ENCODE measurements at places on chromosomes 3 and 15.

GRCh38 chr15:90956274-90957030 is 1.8 kb downstream of the RCCD1 start:
- DNase-seq = peak; percentile 86

- DNase-seq = peak; percentile 73
These were observed 1.0 kb downstream of the SPTBN5 start for GRCh38 chr15:41892621-41893421.

GRCh38 chr3:165195241-165195639 is 944 bp downstream of the SLITRK3 start:
- no peak for DNase-seq

- DNase-seq = no peak
These were observed 22.4 kb downstream of the LRRK1 start for GRCh38 chr15:100941536-100941935.

DNA sequence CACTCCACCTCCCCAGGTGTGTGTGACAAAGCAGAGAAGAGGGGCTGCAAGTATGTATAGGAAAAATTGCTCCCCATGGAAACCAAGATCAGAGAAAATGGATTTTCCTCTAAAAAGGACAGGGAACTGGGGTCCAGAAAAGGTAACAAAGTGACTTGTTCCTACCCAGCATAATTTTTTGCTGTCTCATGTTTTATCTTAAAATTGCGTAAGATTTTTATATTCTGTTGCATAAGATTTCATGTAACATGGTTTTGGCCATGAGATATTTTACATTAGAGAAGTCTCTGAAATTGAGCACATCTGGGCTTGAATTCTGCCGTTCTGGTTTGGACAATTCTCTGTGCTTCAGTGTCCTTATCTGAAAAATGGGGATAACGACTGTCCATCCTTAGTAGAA is 335.7 kb upstream of the RORA start:
- no peak for DNase-seq

GRCh38 chr3:130459944-130460343 is 57.0 kb upstream of the COL6A6 start:
- no peak for DNase-seq

DNA sequence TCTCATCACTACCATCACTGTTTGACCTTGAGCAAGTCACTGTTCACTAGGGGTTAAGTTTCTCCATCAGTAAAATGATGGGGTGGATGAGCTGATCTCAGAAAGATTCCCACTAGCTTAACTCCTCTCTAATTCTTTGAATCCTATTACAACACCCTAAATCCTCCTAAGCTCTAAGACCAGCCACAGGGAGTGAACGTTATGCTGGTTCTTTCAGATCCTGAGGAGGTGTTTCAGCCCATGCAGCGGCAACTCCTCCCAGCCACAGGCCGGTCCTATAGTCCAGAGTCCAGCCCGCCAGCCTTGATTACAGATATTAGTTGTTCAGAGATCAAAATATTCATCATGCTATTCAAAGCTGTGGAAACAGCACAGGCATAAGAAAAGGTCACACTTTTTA is 15.1 kb downstream of the MB21D2 start:
- no peak for DNase-seq

DNA sequence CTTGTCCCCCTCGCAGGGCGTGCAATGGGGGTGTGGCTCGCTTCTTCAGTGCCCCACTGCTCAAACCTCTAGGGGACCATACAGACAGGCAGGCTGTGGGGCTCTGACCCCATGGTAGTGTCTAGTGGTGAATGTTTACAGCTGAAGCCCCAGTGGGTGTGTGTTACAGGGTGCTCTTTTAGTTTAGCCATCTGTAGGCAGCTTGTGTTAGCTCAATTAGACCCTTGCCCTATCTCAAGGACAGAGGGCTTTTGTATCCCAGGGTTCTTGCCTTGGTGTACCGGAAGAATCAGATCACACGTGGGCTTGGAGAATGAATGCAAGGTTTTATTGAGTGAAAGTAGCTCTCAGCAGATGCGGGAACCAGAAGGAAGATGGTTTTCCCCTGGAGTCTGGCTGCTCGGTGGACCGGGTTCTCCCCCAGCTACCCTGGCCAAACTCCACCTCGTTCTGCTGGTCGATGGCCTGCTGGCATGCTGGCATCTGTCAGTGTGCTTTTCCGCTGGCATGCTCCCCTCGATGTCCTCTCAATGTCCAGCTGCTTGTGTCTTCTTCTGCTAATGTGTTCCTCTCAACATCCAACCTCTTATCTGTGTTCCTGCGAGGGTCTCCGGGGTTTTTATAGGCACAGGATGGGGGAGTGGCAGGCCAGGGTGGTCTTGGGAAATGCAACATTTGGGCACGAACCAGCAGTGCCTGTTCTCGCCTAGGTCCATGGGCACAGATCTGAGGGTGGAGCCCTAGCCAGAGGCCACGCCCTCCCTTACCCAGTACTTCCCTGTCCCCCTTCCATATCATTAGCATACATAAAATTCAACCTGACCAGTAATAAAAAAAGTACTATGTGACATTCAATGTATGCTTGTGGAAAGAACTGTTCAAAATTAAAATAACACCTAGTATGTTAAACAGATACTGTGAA is 6.6 kb downstream of the SPCS1 start:
- DNase-seq = no peak

GRCh38 chr3:15654891-15655290 is 53.3 kb downstream of the BTD start:
- no peak for DNase-seq

- no peak for DNase-seq
These were observed 9.0 kb downstream of the TTC14 start for GRCh38 chr3:180611006-180611405.

DNA sequence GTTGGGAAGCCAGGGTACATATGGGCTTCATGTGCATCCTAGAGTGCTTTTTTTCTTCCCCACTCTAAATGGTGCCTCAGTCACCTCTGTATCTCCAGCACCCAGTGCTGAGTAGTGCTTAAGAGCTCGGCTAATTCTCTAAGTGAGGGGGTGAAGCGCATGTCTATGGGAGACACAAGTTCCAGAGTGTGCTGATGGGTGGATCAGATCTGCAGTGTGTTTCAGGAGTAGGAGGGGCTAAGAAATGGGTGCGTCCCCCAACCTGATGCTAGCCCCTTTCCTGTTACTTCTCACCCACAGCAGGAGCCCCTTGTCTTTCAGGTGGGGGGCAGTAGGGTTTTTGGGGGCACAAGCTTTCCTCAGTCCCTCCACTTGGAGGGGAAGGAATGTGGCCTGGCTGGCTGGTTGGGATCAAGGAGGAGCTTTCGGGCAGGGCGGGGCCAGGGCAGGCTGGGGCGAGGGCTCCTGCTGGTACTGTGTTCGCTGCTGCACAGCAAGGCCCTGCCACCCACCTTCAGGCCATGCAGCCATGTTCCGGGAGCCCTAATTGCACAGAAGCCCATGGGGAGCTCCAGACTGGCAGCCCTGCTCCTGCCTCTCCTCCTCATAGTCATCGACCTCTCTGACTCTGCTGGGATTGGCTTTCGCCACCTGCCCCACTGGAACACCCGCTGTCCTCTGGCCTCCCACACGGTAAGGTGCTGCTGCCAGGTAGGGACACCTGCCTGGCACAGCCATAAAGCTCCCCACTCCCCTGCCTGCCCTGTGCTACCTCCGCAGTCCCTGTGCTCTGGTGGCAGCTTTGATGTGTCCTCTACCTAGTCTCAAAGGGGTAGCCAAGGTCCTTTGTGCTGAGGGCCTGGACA is at the start of gene IL17RE:
IL17RE (plus strand) TSS at position 477 of the 866 bp plus-strand sequence; CDS start at position 562, 85 bp downstream.
- DNase-seq = peak; percentile 61

- DNase-seq = no peak
These were observed 367.4 kb downstream of the ZBBX start for GRCh38 chr3:167012691-167013090.

DNA sequence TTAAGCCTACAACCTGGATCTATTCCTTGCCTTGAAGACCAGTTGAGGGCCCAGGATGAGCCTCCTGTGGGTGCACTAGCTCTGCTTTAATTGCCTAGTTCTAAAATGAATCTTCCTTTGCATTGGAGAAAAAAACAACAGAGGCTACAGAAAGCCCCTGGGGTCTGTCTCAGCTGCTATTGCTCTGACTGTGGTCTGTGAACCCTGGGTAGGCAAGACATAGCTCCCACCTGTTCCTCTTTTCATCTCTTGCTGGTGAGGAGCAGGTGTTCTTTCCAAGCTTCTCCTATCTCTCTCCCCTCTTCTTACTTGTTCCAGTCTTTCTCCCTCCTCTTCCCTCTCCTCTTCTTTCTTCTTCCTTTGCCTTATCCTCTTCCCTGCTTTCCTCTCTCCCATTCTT is 28.8 kb downstream of the RBP2 start:
- DNase-seq = no peak

GRCh38 chr15:43975326-43975725 is 148.5 kb downstream of the WDR76 start:
- DNase-seq = no peak

DNA sequence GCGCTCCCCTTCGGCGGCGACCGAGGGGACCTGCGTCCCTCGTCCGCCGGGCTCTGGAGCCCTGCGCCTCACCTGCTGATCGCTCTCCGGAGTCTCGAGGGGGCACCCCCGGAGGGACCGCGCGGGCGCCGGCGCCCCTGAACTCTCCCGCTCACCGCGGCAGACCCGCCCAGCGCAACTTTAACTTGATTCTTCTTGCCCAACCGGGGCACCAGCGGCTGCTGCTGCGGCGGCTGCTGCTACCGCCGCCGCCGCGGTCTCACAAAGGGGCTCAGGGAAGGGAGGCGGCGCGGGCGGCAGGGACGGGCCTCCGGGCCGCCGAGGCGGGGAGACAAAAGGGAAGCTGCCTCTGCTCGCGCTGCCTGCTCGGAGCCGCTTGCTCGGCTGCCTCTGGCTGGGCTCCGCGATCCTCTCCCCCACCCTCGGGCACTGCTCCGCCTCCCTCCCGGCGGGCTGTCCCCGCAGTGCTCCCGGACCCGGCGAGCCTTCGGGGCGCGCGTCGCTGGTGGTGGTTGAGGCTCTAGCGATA is at the start of gene PPM1L:
PPM1L (plus strand) TSS at position 456 of the 529 bp plus-strand sequence.
- no peak for DNase-seq

GRCh38 chr3:184154885-184155643 is at the start of gene DVL3:
DVL3 (plus strand) TSS chr3:184155377; CDS start chr3:184155636, 259 bp downstream.
- peak; percentile 79 for DNase-seq

- no peak for DNase-seq
These were observed 294.5 kb upstream of the CDIN1 start for GRCh38 chr15:36284911-36285310.

- DNase-seq = no peak
These were observed 189.0 kb downstream of the ZNF621 start for GRCh38 chr3:40713795-40714194.

GRCh38 chr15:67601073-67601472 is 58.6 kb downstream of the MAP2K5 start:
- no peak for DNase-seq

GRCh38 chr3:98900265-98901118 is 1.0 kb downstream of the DCBLD2 start:
- DNase-seq = no peak

DNA sequence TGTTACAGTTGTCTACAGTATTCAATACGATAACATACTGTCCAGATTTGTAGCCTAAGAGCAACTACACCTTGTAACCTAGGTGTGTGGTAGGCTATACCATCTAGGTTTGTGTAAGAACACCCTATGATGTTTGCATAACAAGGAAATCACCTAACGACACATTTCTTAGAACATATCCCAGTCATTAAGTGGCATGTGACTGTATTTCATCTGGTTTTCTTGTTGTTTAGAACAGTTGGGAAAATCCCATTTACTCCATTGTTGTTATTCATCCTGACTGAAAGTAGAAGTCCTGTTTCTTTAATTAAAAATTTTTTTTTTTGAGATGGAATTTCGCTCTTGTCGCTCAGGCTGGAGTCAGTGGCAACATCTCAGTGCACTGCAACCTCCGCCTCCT is 31.3 kb downstream of the LRRC28 start:
- no peak for DNase-seq

DNA sequence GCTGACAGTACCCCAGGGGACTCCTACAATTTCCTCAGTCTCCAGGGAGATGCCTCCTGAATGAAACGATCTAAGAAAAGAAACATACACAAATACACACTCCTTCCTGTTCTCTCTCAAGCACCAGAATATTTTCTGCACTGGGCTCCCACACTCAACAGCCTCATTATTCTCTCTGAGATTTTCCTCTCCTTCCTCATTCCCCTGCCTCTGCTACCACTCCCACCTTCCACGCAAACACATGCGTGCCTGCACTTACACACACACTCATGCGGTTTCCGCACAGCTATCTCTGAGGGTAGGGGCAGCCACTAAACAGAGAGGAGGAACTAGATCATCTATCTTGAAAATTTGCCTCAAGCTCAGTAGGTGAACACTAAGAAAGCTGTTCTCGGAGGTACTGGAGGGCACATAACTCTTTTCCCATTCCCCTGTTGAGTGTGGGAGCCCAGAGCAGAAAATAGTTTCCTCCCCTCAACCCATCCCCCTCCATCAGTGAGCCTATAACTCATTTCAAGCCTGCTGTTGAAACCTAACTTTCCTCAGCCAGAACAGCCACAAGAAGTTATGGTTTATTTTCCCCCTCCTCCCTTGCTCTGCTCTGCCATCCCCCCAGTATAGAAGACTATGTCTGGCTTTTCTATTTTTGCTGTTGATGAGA is 30.5 kb upstream of the TIPARP start:
- DNase-seq = no peak

DNA sequence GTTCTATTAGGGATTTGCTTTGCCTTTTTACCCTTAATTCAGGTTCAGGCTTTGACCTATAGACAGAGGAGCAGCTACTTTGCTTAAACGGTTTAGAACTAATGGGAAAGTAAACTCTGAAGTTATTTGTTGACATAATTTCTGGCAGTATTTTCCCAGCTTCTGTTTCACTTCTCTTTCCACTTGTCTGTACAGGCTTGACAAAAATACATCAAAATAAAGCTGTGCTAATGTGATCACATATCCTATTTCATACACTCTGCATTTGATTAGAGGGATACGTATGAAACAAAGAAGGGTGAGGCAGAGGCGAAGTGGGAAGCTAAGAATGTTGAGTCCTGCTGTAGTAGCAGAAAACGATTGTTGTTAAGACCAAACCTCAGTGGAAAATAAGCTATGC is 389.1 kb upstream of the RARB start:
- DNase-seq = no peak

DNA sequence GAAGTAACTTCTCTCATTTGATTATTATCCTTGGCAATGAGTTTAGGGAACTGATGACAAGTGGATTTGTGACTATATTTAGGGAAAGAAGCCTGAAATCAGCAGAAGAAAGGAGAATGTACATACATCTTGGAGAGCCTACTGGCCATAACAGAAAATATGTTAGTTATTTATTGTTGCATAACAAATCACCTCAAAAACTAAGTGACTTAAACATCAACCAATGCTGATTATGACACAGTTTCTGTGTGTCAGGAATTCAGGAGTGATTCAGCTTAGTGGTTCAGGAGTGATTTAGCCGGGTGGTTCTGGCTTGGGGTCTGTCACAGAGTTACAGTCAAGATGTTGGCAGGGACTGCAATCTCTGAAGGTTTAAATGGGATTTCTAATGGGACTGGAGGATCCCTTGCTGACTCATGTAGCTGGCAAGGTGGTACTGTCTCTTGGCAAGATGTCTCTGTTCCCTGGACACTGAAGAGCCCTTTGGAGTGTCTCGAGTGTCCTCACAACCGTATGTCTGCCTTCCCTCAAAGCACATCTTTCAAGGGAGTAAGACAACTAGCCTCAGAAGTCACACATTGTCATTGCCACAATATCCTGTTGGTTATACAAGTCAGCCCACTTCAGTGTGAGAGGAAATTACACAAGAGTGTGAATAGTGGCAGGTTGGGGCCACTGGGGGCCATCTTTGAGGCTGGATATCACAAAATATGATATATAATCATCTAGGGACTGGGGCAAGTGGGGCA is 248.9 kb downstream of the SV2B start:
- DNase-seq = no peak

Data from activated CD8-positive, alpha-beta memory T cell treated with anti-CD3 and anti-CD28 coated beads for 24 hours (primary cell).